ENCODE measurements at places on chromosomes 1 and 21. TPM values are rescaled to one million over a fixed set of nuclear protein-coding genes. Genes with fewer than 3 reads are reported as not detected.

Gene RXFP4
- total RNA-seq: not detected

GRCh38 chr21:39103689-39104088 lies 79.6 kb downstream of the PSMG1 start:
- H3K4me1 ChIP-seq: peaks cover 18% of the 10 kb centered on the region
- no peaks in the 10 kb centered on the region for H3K36me3 ChIP-seq
- H3K27ac ChIP-seq: no peak overlapping the region
- no peak overlapping the region for H3K4me3 ChIP-seq
- H3K27me3 ChIP-seq: no peaks in the 10 kb centered on the region
- DNase-seq: no peak

Gene CAMSAP2
- total RNA-seq: 28.2 TPM

Gene COL16A1
- total RNA-seq: 7.0 TPM

GRCh38 chr1:92623187-92623778 lies 136.6 kb upstream of the GFI1 start:
- DNase-seq: no peak
- no peaks in the 10 kb centered on the region for H3K36me3 ChIP-seq
- no peak overlapping the region for H3K27ac ChIP-seq
- H3K4me3 ChIP-seq: no peak overlapping the region
- no peaks in the 10 kb centered on the region for H3K4me1 ChIP-seq
- H3K27me3 ChIP-seq: no peaks in the 10 kb centered on the region

DNA sequence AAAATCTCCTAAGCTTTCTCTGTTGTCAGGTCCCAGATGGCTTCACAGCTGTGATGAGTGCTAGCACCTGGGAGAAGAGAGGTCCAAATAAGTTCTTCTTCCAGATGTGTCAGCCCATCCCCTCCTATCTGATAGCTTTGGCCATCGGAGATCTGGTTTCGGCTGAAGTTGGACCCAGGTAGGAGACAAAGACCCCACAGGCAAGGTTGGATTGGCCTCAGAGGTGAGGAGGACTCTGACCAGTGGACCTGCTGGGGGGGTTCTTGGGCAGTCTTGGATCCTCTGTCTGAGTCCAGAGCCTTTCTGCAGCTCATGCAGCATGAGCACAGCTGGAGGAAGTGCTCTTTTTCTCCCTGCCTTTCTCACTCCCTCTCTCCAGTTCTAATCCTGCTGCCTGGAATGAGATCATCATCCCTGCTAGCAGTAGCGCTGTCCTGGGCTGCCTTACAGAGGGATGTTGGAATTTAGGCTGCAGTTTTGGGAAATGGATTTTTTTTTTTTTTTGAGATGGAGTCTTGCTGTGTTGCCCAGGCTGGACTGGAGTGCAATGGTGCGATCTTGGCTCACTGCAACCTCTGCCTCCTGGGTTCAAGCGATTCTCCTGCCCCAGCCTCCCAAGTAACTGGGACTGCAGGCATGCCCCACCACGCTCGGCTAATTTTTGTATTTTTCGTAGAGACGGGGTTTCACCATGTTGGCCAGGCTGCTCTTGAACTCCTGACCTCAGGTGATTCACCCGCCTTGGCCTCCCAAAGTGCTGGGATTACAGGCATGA lies 7.1 kb downstream of the RNPEP start:
- no peaks in the 10 kb centered on the region for H3K4me1 ChIP-seq
- H3K36me3 ChIP-seq: peaks cover 5% of the 10 kb centered on the region
- H3K27me3 ChIP-seq: no peaks in the 10 kb centered on the region

DNA sequence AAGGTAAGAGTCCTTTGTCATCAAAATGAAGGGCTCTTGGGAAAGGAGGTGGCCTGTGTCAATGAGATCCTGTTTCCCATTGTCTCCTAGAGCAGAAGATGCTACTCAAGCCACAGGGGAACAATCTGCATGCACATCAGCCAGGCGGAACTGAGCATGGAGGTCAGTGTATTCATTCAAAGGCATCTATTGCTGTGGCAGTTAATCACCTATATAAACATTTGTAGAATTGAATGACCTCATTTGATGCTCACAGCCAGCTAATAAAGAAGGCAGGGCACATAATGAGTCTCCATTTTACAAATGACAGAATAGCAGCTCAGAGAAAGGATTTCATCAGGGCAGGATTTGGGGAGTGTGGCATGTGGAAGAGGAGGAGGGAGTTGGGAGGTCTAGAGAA lies 5.7 kb upstream of the FYB2 start:
- no peaks in the 10 kb centered on the region for H3K27me3 ChIP-seq
- H3K4me1 ChIP-seq: peaks cover 9% of the 10 kb centered on the region
- H3K27ac ChIP-seq: no peak overlapping the region
- no peak overlapping the region for H3K4me3 ChIP-seq

Gene LCE2D
- not detected for total RNA-seq

Gene MRTO4
- total RNA-seq: 33.9 TPM

DNA sequence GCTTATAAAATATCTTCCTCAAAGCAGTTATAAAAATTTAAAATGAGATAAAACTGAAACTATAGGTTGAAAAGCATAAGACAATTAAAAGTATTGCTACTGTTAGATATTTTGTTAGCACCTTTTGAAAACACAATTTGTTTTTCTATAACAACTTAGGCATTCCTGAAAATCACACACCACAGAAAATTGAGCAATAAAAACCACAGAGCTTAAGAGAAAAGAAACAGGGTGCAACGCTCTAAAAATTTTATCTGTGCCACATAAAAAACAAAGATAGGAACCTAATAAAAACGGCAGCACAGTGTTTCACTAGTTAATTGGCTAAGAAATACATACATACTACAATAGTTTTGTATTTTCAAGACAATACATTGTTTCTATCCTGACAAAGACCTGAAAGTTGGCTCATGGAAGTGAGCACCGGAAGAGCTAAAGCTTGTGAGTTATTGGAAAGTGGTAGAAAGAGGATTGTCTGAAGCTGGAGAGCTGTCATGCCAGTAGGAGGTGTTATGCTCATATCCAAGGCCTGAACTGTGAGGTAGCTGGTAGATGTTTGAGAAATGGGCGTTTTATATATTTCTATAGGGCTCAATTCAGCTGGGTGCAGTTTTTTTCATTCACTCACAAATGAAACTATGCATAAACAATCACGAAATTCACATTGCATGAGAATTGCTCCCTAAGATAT lies 45.8 kb downstream of the RGS7 start:
- no peak for DNase-seq
- H3K27me3 ChIP-seq: no peaks in the 10 kb centered on the region
- H3K4me3 ChIP-seq: no peak overlapping the region
- no peaks in the 10 kb centered on the region for H3K4me1 ChIP-seq
- H3K27ac ChIP-seq: no peak overlapping the region

DNA sequence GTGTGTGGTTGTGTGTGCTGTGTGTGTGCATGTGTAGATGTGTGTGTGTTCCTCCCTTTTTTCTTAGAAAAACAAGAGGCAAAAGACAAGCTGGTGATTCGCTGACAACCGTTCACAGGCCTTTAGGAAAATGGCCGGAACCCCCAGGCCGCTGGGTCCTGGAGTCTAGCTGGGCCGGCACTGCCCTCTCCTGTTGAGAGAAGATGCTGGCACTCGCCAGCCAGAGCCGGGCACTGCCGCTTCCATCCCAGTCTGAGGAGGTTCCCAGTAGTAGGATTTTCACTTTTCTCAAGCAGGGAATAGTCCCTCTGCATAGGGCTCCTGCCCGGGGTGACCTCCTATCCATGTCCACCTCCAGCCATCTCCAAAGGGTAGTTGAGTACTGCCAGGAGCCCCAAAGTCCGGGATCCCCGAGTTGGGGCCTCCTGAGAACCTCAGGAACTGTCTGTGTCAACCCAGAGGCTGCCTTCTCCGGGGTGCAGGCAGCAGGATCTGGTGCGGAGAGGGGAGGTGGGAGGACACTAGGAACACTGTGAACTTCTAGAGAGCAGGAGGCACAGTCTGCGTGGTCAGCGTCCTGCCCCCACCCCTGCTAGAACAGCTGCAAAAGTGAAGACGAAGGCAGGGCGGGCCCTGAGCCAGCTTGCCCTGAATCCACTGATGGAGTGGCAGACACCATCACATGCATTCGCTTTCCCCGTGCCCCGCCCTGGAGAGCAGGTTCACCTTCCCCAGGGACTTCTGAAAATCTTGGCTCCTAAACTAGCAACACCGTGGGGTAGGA lies 44.1 kb upstream of the ARHGEF16 start:
- no peaks in the 10 kb centered on the region for H3K4me1 ChIP-seq
- no peak overlapping the region for H3K4me3 ChIP-seq
- no peaks in the 10 kb centered on the region for H3K36me3 ChIP-seq

DNA sequence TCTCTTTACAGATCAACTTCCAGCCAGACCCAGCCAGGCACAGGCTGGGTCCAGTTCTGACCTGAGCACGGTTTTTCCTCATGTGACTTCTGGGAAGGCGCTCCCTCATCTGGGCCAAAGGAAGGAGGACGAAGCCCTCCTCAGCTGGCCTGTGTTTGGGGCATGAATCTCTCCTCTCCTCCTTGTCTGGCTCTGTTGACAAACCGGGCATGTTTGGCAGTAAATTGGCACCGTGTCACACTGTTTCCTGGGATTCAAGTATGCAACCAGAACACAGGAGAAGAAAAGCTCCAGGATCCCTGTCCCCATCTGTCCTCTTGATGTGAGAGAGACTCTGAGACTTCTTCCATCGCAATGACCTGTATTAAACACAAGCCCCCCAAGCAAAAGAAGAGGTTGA lies 18.3 kb downstream of the NECAP2 start:
- no peak for DNase-seq
- no peaks in the 10 kb centered on the region for H3K36me3 ChIP-seq
- no peak overlapping the region for H3K27ac ChIP-seq
- H3K4me3 ChIP-seq: no peak overlapping the region
- no peaks in the 10 kb centered on the region for H3K4me1 ChIP-seq
- no peaks in the 10 kb centered on the region for H3K27me3 ChIP-seq

GRCh38 chr1:222009105-222009730 lies 267.3 kb upstream of the DUSP10 start:
- no peaks in the 10 kb centered on the region for H3K27me3 ChIP-seq
- no peaks in the 10 kb centered on the region for H3K36me3 ChIP-seq
- peak; percentile 9 for DNase-seq
- no peaks in the 10 kb centered on the region for H3K4me1 ChIP-seq

DNA sequence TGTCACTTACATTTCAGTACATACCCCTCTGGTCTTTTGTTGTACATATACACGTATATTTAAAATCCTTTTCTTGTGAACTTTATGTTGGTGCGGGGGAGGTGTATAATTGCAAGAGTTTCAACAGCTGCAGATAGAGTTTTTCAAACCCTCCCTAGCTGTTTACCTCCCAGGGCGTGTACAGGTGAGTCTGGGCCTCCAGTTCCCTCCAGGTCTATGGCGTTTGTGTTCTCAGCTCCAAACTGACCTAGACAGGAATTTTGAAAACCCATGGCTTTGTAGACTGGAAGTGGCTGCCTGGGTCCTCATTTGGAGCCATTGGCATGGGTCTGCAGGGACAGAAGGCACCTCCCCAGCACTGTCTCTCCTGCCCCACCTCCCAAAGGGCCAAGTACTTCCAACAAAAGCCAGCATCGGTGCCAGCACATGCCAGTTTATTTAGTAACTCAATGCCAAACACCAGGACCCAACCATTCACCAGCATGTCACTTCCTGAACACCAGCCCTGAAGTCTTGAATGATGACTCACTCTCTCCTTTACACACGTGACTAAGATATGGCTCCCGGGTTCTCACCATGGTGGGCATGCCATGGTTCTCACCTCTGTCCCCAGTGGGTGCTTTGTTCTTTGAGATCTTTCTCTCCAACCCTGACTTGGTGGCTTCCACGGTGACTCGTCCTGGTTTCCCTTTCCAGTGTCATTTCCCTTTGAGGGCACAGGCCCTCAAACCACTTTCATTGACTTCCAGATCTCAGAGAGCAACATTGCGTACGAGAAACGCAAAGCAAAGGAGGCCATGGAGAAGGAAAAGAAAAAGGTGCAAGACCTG lies 57.3 kb upstream of the EFHD2 start:
- no peaks in the 10 kb centered on the region for H3K27me3 ChIP-seq
- no peak overlapping the region for H3K4me3 ChIP-seq
- no peaks in the 10 kb centered on the region for H3K4me1 ChIP-seq
- no peak for DNase-seq
- H3K27ac ChIP-seq: no peak overlapping the region

DNA sequence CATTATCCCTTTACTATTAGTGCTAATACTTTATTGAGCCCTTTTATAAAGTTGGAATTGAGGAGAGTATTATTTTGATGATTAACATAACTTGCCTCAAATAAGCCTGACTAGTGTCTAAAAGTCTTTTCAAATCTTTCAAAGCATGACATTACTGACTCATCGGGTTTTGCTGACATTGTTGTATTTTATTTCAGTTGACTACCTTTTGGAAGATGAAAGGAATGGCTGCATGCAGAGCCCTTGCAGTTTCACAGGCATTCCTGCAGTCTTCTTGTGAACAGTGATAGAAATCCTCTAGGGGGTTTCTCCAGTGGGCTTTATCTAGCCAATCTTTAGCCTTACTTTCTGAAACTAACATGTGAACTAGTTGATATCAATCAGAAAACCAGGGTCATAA lies 43.0 kb upstream of the TMEM61 start:
- no peaks in the 10 kb centered on the region for H3K36me3 ChIP-seq
- H3K4me3 ChIP-seq: no peak overlapping the region
- peak; percentile 14 for DNase-seq

Gene XKR8
- total RNA-seq: 4.3 TPM

Gene MFAP2
- 160 TPM for total RNA-seq

Gene ERICH3
- not detected for total RNA-seq

DNA sequence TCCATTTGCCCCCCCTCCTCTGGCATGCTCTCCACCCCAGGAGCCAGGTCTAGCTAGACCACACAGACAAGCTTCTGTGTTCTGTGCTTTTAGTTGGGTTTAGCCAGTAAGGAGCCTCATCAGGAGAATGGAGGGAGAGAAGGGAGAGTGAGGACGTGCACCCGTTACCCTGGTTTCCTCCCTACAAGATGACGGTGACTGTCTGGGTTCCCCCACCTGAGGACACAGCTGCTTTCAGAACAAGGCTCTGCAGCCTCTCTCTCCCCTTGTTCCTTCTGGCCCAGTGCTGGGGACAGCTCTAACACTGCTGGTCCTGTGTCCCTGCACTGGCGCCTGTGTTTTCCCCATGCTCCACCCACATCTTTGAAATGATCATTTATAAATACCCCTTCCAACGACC lies 184.4 kb upstream of the GALNT2 start:
- H3K36me3 ChIP-seq: no peaks in the 10 kb centered on the region
- no peak overlapping the region for H3K4me3 ChIP-seq
- no peak for DNase-seq
- H3K4me1 ChIP-seq: peaks cover 5% of the 10 kb centered on the region
- no peaks in the 10 kb centered on the region for H3K27me3 ChIP-seq

Gene PEAR1
- not detected for total RNA-seq

GRCh38 chr1:107536266-107536665 lies 395.4 kb downstream of the NTNG1 start:
- H3K27ac ChIP-seq: no peak overlapping the region
- no peaks in the 10 kb centered on the region for H3K27me3 ChIP-seq
- H3K4me1 ChIP-seq: peaks cover 16% of the 10 kb centered on the region

Gene DIO1
- total RNA-seq: not detected

- DNase-seq: no peak
- H3K27ac ChIP-seq: no peak overlapping the region
- peaks cover 11% of the 10 kb centered on the region for H3K4me1 ChIP-seq
- H3K4me3 ChIP-seq: no peak overlapping the region
- no peaks in the 10 kb centered on the region for H3K27me3 ChIP-seq
Observed at GRCh38 chr1:53551428-53551995, 92.3 kb downstream of the DMRTB1 start.

Data from neural progenitor cell (in vitro differentiated cells).